ENCODE measurements at places on chromosomes 2 and 18.

DNA sequence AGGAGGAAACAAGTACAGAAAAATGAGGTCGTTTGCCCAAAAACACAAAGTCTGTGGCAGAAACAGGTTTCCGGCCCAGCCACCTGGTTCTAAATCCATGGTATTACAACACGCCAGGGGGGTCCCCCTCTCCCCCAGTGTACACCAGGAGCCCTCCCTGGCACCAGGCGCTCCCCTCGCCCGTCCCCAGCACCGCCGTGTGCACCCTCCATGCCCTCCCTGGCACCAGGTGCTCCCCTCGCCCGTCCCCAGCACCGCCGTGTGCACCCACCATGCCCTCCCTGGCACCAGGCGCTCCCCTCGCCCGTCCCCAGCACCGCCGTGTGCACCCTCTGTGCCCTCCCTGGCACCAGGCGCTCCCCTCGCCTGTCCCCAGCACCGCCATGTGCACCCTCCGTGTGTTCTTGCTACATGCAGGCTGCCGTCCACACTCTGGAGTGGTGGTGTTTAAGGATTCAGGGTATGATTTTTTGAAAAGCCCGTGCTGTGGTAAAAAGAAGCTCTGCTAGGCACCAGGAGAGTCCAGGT lies 59.8 kb upstream of the NFATC1 start:
- no peak for DNase-seq

DNA sequence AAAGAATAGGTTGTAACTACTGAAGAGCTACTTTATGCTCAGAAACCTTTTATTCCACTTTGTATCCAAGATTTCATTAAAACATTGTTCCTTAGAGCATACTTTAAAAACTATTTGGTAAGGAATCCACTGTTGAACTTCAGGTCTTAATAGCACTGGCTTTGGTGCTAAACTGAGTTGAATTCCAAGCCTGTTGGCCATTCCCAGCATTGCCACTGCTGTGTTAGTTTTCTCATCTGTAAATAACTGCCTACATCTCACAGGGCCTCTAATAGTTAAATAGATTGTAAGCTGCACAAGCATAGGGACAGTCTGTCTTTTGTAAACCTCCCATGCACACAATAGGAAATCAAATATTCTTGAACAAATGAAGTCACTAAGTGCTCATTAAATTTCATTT lies 86.6 kb downstream of the ORC4 start:
- DNase-seq = no peak

DNA sequence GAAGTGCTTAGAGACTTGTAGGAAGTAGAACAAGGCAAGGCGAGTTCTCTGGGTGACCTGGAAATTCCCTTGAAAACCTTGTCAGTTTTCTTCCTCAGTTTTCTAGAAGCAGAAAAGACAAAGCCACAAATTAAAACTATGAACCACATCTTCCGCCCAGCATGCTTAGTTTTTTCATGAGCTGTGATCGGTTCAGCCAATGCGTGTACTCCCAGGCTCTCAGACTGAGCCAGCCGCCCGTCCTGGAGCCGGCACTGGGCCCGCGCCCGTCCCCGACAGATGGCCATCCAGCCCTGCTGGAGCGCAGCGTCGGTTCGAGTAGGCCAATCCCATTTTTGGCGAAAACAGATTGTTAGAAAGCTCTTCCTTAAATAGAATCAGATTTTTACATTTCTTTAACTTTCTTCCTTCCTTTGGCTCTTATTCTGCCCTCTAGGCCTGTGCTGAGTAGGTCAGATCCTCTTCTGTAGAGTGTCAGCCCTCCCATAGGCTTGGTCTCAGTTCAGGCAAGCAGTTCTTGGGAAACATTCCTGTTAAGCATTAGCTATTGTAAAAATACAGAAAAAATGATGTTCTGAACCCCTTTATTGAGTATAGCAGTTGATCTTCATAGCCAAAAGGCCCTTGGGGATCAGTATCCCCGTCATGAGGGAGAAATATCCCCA lies 112.5 kb downstream of the NCK2 start:
- DNase-seq = no peak

- no peak for DNase-seq
Observed at GRCh38 chr2:68689553-68690537, 44.8 kb upstream of the ARHGAP25 start.

- no peak for DNase-seq
Observed at GRCh38 chr2:230913406-230914143, 11.5 kb downstream of the GPR55 start.

- DNase-seq = no peak
Observed at GRCh38 chr2:96877631-96878092, 7.8 kb upstream of the SEMA4C start.

GRCh38 chr2:58110765-58111164 lies 64.2 kb downstream of the VRK2 start:
- no peak for DNase-seq
